T-helper 9 cell (primary cell): ENCODE measurements at places on chromosomes 12 and 14.

GRCh38 chr12:15613981-15614380 is 175.2 kb downstream of the EPS8 start:
- no peak for DNase-seq

DNA sequence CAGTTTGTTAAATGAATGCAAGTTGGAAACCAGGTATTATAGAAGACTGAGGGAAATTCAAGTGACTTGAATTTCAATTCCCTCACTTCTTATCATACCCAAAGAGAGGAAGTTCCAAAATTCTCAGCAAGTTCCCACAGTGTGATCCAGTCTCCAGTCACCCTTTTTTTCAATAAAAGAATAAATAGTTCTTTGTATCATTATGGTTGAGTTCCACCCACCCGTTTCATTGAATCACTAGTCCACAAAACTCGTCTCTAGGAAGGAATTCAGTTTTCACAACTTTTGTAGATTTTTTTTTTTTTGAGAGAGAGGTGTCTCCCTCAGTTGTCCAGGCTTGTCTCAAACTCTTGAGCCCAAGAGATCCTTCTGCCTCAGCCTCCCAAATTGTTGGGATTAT is 1.6 kb upstream of the TMEM30B start:
- DNase-seq: no peak

DNA sequence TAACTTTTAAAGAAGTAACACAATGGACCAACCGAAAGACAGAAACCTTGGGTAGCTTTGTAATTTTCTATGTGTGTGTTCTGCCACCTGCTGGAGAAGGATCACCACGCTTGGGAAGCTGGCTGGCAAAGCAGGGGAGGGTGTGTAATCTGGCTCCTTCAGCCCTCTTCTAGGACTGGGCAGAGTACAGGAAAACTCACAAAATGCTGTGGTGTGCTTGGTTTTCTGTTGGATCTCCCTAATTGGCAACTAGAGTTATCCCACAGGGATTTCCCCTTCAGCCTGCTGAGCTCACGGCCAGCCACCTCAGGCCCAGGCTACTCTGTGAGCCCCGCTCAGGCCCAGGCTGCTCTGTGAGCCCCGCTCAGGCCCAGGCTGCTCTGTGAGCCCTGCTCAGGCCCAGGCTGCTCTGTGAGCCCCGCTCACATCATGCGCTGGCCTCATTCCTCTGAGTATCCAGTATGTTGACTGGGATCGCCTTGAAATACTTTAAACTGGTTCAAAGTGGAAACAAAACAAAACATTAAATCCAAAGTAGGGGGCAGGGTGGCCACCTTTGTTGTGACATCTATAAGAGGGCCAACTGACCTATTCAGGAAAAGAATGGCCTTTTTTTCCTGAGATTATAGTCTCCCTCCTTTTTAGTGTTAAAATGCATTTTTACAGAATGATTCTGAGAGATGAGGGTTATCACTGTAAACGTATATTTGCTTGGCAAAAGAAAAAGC is 52.0 kb upstream of the RNU6-8 start:
- peak; percentile 28 for DNase-seq

GRCh38 chr12:44696542-44696941 is 179.6 kb downstream of the NELL2 start:
- DNase-seq: no peak
